ENCODE measurements at places on chromosomes 7 and 10. TPM values are rescaled to one million over a fixed set of nuclear protein-coding genes. Genes with fewer than 3 reads are reported as not detected.

- DNase-seq: no peak
Measured at GRCh38 chr7:82859106-82859850, 303.4 kb downstream of the PCLO start.

GRCh38 chr10:64503429-64503828 lies 982.2 kb downstream of the REEP3 start:
- no peak for DNase-seq

DNA sequence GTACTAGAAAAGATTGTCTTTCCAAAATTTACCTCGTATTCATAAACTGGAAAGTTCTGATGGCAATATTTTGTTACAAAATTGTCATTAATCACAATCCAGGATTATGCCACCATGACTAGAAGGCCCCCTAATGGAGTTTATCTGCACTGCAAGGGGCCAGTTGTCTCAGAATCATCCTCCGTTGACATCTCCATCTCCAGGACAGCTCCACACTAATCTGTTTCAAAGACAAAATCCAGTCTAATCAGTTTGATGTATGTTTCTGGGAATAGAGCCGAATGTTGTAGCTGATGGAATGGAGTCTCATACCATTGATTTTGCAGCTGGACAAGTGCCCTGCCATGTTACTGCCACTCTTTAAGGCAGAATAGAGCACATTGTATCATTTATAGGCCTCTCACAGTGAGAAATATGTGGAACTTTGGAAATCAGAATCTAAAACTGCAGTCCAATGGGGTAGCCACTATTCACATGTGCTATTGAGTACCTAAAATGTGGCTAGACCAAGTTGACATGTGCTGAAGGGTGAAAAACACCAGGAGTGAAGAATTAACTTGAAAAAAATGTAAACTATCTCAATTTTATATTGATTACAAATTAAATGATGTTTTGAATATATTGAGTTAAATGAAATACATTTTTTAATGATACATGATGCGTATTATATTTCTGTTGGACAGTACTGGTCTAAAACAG lies 38.3 kb upstream of the TOMM7 start:
- no peak for DNase-seq

GRCh38 chr10:131017566-131018285 lies 293.8 kb downstream of the TCERG1L start:
- no peak for DNase-seq

Gene ADIRF
- polyA plus RNA-seq: 8.9 TPM

DNA sequence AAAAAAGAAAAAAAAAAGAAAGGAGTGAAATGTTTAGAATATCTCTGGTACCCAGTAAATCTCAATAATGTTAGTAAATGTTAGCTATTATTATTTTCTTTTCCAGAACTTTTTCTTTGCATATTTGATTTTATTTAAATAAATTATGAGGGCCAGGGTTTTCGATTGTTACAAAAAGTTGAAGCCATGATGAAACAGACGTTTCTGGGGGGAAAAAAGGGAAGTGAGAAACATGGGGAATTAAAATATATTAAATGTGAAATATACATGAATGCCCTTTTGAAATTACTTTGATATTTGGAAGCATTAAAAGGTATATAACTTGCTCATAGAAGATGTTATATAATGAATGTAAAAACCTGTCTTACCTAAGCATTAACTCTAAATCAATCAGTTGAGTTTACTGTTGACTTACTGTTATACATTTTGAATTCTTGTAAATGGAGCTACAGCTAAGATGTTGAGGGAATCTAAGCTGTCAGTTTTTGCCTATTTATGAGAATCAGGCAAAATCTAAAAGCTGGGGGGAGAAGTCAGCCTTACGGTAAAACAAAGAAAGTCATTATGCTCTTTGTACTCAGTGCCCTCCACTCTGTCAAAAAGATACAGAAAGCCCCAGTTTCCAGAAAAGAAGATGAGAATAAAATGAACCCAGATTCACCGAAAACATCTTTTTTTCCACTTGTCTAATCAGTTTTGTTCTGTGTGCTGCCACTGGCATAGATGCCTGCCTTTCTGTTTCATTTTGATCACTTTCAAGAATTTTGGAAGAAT lies 30.0 kb upstream of the KDM7A start:
- no peak for DNase-seq

Gene TOMM7
- 375 TPM for polyA plus RNA-seq

DNA sequence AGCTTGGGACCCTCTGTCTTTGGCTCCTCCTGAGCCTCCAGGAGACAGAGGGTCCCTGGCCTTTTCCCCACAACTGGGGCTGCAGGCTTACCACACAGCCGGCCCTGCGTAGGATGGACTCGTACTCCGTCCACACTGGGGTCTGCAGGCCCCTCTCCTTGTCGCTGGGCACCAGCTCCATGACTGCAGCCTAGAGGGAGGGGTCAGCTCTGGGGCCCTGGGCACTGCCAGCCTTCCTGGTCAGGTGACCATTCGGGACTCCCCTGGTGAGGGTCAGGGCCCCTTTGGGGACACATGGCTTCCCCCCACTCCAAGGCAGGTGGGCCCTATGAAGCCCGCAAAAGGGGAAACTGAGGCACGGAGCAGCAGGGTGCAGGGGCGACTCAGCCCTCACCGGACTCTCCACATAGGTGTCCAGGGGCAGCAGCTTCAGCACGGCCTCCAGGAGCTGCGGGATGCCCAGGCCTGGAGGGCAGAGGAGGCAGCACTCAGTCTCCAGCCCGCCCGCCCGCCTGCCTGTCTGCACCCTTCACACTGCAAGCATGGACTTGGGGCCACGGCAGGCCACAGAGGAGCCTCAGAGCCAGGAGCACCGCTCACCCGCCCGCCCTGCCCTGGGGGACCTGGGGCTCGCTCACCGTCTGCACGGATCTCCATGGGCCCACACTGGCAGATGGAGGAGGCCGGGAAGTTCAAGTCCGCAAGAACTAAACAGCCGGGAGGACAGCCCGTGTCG lies 1.1 kb downstream of the FUOM start:
- DNase-seq: no peak

DNA sequence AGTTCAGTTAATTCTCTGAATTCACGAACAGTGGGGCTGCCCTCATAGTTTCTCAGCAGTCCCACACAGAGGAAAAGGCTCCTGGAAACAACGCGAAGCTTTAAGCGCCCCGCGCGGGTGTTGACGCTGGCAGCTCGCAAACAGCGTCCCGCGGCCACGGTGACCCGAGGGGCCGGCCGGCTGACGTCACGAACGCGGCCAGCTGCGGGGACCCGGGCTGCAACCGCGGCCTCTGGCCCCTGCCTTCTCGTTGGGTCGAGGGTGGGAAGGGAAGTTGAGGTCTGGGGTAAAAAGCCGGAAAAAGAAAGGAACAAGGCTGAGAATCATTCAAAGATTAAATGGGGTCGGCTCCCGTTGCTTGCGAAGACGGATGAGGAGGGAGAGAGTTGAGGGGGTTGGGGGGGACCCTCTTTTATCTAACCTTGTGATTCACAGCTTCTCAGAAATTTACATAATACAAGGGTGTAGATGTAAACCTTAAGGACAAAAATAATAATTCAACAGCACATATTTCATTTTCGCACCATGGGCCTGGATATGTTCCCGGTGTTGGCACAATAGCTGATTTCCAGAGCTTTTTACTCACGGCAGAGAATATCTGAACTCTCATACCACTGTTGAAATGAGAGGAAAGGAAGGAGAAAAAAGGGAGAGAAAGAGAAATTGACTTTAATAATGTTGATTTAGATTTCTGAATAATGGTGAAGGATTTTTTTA lies 7.3 kb upstream of the FEZF1 start:
- no peak for DNase-seq

Gene TMEM176B
- 78.4 TPM for polyA plus RNA-seq

Gene ZC3HAV1L
- 29.3 TPM for polyA plus RNA-seq

GRCh38 chr7:77413128-77413527 lies 3.0 kb downstream of the GSAP start:
- DNase-seq: no peak

GRCh38 chr7:23058408-23059096 lies 44.6 kb upstream of the HYCC1 start:
- no peak for DNase-seq

DNA sequence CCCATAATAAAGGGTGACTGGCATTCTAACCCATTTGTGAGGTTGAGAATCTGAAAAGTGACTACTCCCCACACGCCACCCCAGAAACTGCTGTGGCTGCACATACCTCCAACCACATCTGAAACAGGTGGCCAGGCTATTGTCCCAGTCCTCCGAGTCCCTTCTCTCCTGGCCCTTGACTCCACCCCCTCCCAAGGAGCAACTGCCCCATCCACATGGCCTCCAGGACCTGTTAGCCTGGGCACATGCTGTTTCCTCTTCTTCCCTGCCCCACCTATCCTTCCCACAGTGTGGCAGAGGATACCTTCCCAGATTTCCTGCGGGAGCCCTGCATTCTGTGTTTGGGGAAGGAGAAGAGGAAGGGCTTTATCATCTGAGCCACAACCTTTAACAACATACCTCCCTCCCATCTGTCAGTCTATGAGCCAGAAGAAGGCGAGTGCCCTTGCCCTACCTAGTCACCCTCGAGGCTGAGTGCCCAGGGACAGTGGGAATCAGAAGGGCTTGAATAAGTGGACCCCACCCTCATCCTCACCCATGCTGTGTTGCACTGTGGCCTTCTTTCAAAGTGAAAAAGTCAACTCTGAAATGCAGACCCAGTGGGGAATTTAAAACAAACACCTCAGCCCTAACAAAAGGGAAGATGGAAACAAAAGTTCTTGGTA lies 11.9 kb downstream of the STEAP1B start:
- DNase-seq: no peak

- no peak for DNase-seq
Measured at GRCh38 chr7:17846935-17847334, 93.4 kb downstream of the SNX13 start.

Gene POLR2J2
- polyA plus RNA-seq: 4.4 TPM

GRCh38 chr7:99449326-99449725 lies 10.6 kb downstream of the CPSF4 start:
- DNase-seq: no peak

DNA sequence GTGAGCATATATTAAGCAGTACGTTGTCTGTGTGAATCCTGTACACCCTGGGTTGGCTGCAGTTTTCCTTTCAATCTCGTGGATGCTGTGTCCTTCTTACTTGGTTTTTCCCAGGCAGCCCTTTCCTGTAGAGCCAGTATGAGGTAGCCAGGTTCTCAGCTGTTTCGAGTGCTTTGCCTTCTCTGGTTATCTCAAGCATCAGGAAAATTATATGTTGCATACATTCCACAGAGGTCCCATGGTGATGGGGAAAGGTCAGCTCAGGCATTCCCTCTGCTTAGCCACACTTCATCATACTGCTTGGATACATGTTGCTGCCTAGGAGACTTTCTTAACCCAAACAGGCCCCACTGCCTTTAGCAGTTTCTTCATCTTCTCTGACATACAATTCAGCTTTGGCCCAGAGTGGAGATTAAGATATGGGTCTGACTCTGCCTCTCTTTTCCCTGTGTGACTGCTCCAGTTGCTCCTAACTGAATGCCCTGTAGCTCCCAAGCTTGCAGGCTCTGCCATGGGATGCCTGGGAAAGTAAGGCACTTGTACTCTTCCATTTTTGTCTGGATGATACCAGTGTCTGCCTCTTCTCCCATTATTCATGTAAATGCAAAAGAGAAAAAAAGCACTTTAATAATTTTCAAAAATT lies 11.3 kb downstream of the GNAI1 start:
- DNase-seq: no peak

- no peak for DNase-seq
Measured at GRCh38 chr10:88168171-88169036, 305.0 kb downstream of the PTEN start.

DNA sequence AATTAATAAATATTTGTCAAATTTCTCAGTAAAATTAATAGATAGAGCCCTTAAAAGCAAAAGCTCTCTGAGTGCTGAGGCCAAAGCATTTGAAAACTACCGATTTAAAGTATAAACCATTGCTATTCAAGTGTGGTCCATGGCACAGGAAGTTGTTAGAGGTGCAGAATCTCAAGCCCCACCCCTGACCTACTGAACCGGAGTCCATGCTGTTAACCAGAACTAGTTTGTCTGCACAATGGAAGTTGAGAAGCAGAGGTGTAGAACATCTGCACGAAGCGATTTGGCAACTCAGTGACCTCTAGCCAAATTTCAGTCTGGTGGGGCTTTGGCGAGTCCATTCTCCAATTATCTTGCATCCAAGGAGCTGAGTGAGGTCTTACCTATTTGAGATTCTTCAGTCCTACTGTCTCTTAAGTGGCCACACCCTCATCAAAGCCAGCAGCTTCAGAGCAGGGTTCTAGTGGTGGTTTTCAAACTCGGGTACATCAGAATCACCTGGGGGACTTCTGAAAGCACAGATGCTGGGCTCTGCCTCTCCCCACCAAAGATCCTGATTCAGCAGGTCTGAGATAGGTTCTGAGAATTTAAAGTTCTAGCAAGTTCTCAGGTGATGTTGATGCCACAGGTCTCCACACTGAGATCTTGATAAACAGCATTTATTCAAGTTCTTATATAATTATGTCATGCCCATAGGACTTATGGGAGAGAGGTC lies 96.8 kb upstream of the SAMD8 start:
- DNase-seq: no peak

GRCh38 chr10:13792006-13792405 lies 205.2 kb downstream of the PRPF18 start:
- no peak for DNase-seq

Gene ASZ1
- not detected for polyA plus RNA-seq

- no peak for DNase-seq
Measured at GRCh38 chr10:59847888-59848287, 58.5 kb downstream of the CCDC6 start.

- DNase-seq: no peak
Measured at GRCh38 chr10:44293842-44294241, 91.1 kb downstream of the CXCL12 start.

Gene VSTM4
- polyA plus RNA-seq: 15.8 TPM

DNA sequence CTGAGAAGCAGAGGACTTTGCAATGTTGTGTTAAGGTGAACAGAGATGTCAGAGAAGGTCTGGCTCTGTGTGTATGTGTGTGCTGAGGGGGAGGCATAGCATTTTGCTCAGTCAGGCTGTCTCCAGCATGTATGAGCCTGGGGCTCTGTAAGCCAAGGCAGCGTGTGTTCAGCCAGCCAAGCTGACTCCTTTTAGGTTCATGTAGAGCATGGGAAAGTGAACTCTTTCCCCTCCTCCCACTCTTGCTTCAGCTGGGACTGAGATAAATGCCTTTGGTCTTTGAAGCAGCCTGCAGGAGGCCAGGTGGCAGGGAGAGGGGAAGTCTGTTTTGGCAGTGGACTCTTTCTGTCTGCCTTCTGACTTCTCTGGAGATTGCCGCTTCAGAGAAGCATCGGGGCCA lies 3.8 kb downstream of the SFXN2 start:
- DNase-seq: peak; percentile 77

Gene RET
- 16.7 TPM for polyA plus RNA-seq

- DNase-seq: no peak
Measured at GRCh38 chr7:121744319-121744718, 128.6 kb upstream of the PTPRZ1 start.

Gene HMX3
- not detected for polyA plus RNA-seq

DNA sequence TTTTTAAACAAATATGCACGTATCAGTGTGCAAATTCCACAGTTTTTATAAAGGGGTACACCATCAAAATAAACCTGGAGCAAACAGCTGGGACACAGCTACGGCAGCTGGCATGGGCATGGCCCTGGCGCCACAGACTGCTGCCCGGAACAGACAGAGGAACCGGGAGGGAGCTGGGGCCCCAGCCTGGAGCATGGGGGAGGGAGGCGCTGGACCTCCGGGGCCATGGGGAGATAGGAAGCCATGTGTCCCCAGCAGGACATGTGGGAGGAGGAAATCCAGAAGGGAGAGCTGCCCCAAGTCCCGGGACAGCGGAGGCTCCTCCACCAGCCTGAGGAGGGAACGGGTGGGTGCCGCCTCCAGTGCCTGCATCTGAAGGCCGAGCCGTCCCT lies 180.1 kb downstream of the MAD1L1 start:
- no peak for DNase-seq

Gene OPN4
- polyA plus RNA-seq: not detected
